ENCODE measurements at places on chromosomes 13 and 19.

DNA sequence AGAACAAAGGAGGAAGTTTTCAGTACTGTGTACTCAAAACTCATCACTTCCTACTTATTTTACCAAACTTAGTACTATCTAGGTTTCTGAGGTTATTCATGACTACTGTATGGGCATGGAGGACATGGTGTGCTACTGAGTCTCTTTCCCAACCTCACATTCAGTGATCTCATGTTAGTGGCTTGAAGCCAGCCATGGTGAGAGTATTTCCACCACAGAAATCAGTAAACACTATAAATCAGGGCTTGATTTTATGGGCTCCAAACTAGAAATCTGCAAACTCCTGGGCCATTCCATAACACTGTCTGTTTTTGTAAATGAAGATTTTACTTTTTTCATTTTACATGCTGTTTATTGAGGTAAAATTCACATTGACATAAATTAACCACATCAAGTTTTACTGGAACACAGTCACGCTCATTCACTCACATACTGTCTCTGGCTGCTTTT, 19.7 kb downstream of the MED26 start:
- DNase-seq: no peak

- no peak for DNase-seq
Observed at GRCh38 chr13:92172191-92172590, 773.8 kb downstream of the GPC5 start.

GRCh38 chr13:91115776-91116175, 231.7 kb upstream of the MIR17HG start:
- no peak for DNase-seq

DNA sequence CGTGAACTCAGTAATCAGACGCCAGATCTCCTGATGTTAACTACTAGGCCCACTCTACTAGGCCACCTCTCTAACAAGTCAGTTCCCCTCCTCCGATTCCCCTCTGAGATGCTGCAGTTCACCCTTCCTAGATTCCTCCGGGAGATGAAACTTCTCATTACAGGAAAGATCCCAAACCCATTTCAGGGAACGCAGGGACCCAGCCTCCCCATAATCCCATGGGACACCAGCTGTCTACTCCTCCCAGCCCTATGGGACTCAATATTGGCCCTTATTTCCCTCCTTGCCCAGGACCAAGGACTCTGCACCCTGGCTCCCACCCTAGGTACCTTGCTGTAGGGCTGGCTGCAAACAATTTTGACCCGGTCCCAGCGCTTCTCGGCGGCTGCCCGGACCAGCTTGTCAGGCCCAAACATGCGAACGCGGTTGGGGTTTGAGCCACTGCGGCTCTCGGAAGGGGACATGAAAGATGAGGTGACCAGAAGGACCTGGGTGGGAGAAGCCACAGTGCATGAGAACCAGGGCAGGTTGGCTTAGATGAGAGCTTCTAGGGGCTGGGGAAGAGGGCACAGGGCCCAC, 20.9 kb downstream of the XRCC1 start:
- no peak for DNase-seq
